Hypothalamus (tissue), 51 donors: ENCODE measurements at places on chromosomes 12 and 14.

DNA sequence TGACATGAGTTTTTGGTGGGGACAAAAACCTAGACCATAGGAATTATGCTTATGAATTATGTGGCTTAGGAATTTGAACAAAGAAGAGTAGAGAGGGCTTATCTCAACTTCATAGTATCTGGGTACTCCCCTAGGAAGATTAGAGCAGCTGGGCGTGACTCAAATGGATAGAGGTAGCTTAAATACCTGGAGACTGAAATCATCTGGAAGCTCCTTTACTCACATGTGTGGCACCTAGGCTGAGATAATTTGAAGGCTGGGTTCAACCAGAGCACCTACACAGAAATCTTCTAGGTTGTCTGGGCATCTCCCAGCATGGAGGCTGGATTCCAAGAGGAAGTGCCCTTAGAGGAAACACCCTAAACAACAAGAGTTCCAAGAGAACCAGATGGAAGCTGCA lies 393.9 kb downstream of the ADAMTS20 start:
- DNase-seq, result no peak

DNA sequence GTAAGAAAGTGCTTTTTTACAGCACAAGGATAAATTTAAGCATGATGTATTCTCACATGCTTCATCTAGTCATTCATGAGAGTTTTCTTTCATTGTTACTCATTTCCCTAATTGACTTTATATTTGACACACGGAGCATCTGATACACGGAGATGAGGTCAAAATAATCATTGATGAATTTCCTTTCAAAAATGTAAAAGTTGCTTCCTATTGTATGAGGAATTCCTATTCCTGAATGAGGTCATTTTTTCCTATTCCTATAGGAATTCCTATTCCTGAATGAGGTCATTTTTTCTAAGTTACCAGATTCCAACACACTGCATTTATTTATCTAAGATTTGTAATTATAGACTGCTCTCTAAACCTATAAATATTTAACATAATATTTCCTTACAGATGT lies 316.7 kb upstream of the KITLG start:
- DNase-seq, result no peak

GRCh38 chr12:53591301-53592206 lies 34.6 kb downstream of the ATF7 start:
- peak; percentile 34 for DNase-seq

DNA sequence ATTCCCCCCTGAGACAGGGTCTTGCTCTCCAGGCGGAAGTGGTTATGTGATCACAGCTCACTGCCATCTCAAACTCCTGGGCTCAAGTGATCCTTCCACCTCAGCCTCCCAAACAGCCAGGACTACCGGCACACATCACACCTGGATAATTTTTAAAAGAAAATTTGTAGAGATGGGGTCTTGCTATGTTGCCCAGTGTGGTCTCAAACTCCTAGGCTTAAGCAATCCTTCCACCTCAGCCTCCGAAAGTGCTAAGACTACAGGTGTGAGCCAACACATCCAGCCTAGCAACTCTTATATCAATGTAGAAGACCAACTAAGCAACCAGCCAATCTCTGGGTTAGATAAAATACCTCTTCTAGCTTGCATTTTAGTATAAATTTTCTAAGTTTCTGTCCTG lies 297.2 kb downstream of the MED13L start:
- DNase-seq, result no peak

DNA sequence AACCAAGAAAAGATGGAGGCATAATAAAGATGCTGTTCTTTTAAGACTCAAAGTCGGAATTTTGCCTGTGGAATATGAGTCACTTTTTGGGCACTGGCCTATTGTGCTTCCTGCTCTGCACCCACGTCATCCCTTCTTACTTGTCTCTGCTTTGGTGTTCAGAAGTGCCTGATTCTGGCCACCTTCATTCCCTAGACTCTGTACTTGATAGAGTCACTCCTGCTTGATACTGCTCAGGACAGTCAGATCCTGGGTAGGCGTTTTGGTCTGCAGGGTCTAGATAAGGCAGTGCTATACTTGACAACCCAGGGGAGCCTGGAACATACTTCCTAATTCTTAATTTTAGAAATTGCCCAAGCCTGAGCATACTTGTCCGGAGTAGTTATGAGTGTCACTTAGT lies 1.9 kb downstream of the LRRK2 start:
- DNase-seq, result no peak

DNA sequence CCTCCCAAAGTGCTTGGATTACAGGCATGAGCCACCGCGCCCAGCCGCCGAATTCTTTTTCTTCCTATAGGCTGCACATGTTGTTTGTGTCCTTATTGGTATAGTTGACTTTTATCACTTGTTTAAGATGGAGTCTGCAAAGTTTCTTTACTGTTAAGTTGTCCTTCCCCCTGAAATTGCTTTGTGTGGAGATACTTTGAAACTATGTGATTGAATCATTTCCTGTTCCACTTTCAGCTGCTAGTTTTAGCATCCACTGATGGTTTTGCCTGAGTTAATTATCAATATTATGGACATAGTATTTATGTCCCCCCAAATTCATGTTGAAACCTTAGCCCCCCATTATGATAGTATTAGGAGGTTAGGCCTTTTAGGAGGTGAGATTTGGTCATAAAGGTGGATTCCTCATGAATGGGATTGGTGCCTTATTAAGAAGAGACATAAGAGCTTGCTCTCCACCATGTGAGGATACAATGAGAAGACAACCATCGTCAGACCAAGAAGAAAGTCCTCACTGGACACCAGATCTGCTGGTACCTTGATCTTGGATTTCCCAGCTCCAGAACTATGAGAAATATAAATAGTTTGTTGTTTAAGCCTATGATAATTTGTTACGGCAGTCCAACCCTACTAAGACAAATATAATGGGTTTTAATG lies 34.9 kb downstream of the PPHLN1 start:
- DNase-seq, result no peak

GRCh38 chr14:69982886-69983285 lies 103.7 kb downstream of the SMOC1 start:
- no peak for DNase-seq

DNA sequence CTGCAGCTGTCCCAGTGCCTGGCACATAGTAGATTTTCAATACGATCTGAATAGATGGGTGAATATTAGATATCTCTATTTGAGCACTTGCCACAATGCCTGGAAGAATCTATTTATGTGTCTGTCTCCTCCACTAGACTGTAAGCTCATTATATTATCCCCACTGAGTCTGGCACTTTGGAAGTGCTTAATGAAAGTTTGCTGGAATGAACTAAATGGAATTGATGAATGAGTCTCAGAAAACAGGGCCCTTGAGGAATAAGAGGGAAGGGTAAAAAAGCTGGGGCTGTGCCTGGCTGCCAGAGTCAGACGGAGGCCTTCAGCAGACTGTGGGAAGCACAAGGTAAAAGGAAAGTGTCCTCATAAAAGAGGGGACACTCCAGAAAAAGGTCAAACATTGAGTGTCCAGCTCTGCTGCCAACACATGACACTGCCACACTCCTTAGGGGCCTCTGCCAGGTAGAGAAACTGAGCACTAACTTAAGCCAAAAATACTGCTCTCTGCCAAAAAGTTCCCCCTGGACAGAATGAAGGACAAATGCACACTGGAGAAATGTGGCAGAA lies 39.3 kb downstream of the GLT8D2 start:
- DNase-seq, result no peak

GRCh38 chr14:69922198-69922597 lies 43.0 kb downstream of the SMOC1 start:
- DNase-seq, result no peak

DNA sequence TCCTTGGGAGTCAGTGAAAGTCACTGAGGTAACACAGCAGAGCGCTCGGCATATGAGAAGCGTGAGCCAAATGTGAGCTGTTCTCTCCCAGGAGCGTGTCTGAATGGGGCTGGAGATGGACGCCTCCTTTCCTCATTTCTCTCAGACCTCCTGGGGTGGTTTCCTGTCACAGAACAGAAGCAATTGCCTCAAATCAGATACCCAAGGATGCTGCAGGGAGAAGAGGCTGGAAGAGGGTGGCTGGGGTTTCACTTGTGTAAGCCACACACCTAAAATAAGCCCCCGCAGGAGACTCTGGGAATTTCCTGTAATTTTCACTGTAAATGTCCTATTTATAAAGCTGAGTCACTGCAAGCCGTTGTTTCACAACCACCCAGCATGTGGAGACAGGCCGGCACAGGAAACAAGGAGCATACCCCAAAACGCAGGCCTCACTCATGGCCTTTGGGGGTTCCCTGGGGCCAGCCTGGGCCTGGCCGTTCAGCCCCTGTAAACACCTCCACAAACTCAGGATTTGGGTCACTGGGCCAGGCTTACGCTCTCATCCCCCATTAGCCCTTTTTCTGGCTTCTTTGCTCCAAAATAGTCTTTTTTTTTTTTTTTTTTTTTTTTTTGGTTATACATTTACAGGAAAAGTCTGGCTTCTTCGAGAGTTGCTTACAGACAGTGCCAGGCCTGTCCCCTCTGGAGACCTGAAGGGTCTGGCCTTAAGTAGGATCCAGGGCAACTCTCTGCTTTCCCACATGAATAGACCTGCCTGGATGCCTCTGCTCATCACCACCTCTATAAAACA lies 55.3 kb downstream of the VCPKMT start:
- DNase-seq, result no peak

DNA sequence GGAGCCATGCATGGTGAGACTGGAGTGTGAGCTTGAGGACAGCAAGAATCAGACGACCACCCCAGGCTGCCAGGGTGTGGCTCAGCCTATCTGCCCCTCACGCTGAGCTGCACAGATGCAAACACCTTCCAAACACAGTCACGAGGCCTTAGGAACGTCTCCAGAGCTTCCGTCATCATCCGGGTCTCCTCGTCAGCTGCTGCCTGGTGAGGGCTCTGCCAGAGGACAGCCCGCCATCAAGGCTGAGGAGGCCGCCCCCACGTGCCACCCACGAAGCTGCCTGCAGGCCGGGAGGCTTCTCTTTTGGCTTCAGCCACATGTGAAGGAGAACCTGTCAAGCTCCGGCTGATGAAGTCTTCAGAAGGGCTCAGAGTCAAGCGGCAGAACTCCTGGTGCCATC lies 13.4 kb downstream of the DDX51 start:
- DNase-seq, result no peak

- DNase-seq, result no peak
Measured at GRCh38 chr12:107761502-107761904, 566 bp upstream of the PRDM4 start.

DNA sequence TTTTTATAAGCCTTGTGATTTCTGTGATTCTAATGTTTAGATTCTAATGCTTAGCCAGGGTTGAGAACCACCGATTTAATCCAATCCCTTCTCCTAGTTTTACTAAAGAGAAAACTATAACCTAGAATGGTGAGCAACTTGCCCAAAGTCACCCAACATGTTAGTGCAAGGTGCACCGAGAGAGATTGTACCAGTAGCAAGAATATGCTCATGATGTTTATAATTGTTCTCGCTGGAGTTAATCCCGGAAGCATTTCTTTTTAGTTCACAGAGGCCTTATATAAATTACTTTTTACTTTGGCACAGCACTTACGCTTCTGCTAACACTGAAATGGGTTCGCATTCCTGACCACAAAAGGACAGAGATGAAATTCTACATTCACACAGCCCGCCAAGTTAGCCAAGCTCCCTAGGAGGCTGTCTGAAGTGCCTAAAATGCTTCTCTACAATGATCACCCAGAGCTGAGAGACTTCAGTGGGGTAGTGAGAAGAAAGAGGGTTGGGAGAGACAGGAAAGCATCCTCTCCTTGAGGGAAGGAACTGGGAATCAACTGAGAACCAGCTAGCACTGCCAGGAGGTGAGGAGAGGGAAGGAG lies 579 bp upstream of the BLOC1S1 start:
- DNase-seq, result no peak

GRCh38 chr12:53964315-53964713 lies 8.6 kb upstream of the HOXC11 start:
- DNase-seq, result no peak

DNA sequence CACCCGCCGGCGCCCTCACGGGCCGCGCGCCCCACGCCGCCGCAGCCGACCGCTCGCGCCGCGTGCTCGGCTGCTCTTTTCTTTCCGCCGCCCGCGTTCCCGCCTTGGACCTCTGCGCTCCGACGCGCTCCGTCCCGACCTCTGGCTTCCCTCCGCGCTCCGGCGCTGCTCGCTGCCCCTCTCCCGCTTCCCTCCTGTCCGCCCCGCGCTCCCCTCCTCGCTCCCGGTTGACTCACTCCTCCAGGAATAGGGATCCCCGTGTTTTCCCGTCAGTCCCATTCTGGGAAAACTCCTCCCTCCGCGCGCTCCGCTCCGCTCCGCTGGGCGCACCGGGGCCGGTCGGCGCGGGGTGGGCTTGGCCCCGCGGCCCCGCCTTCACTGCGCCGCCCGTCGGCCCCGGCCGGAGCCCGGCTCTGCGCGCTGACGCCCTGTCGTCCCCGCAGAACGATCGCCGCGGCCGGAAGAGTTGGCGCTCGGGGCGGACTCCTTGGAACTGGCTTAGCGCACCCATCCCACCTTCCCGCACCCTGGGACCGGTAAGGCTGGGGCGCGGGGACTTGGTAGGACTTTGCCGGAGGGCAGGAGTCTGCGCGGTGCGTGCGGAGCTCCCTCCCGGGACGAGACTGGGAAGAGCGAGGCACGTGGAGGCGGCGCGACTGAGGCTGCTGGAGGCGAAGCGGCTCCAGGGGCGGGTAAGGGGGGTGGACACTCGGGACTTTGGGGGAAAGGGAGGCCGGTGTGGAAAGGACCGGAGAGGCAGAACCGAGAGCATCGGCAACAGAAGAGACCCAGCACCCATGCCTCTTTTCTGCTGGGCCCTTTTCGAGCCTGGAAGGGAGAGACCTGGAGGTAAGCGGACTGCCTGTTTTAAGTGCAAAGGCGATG lies 550 bp downstream of the TEAD4 start:
- no peak for DNase-seq

GRCh38 chr12:88067301-88067700 lies 38.1 kb upstream of the C12orf50 start:
- no peak for DNase-seq

- DNase-seq, result no peak
Measured at GRCh38 chr12:128755566-128755965, 68.2 kb downstream of the SLC15A4 start.

DNA sequence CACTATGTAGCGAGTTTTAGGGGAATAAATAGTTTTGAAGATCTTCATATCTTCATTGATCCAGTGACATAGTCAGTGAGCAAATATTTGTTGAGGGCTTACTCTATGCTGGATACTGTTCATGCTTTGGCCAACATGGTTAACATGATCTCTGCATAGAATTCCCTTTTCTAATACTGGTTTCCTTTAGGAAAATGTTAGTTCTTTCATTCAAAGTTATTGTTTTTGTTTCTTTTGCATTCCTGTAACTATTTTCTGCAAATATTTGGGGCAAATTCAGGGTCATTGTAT lies 226.5 kb downstream of the C12orf50 start:
- DNase-seq, result no peak

GRCh38 chr12:59181196-59181777 lies 261.0 kb upstream of the LRIG3 start:
- DNase-seq, result no peak

- DNase-seq, result no peak
Measured at GRCh38 chr12:18242380-18243089, 18.8 kb upstream of the PIK3C2G start.

- DNase-seq, result no peak
Measured at GRCh38 chr12:34303091-34303870, 281.0 kb downstream of the ALG10 start.
